ENCODE measurements at places on chromosomes 12 and 14.

GRCh38 chr12:79688376-79689060 is 2.2 kb downstream of the PAWR start:
- no peak for DNase-seq

- peak; percentile 83 for DNase-seq
These were observed 6.2 kb downstream of the MAP3K12 start for GRCh38 chr12:53492830-53493609.

DNA sequence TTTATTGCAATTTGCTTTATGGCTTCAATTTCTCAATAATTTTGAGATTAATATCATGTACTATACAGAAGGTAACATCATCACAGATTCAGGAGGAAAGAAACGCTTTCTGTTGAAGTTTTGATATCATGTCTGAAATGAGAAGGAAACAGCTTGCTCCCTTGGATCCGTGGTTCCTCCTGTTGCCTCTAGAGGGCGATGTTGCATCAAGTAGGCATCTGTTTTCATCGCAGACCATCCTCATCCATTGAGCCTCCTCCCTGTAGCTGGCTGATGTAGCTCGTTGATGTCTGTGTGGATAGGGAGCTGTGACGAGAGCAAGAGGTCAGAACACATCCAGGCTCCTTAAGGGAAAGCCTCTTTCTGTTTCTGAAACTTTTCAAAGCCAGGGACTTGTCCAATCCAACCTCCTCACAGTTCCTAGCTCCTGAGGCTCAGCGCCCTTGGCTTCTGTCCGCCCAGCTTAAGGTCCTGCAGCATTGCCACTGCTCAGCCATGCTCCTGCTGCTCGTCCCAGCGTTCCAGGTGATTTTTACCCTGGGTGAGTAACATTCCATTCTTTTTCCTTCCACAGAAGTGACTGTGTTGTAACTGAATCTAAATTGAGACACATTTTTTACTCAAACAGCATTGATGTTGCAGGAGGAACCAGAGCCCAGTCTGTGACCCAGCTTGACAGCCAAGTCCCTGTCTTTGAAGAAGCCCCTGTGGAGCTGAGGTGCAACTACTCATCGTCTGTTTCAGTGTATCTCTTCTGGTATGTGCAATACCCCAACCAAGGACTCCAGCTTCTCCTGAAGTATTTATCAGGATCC is 304.8 kb upstream of the OR4E1 start:
- no peak for DNase-seq

GRCh38 chr12:31119803-31120211 is 46.1 kb downstream of the DDX11 start:
- DNase-seq: no peak

- no peak for DNase-seq
These were observed 13.9 kb upstream of the LRTM2 start for GRCh38 chr12:1806301-1807086.

DNA sequence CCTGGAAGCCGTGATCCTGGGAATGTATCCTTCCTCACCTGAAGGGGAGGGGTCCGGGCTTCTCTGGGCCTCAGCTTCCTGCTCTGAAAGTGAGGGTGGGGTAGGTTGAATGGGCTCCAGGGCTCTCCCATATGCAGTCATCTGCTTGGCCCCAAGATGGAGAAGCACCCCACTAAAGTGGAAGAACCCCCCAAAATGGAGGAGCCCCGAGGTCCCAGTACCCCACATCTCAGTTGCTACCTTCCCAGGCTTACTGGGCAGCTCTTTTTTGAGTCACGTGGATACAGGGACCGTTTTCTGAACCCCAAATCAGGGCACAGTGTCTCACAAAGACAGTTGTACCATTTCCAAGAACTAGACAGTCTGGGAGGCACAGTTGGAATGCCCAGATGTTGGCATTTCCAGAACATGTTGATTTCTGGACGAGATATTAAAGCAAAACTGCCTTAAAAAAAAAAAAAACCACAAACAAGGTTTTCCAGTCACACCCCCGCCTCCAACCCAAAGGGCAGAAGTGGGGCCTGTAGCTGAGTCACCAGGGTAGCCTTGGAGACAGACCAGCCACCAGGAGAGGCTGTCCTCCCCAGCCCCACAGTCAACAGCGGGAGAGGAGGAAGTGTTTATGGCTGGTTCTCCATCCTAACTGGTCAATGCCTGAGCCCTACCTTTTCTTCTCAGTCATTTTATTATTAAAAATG is 12.1 kb downstream of the VASH1 start:
- DNase-seq: no peak

- no peak for DNase-seq
These were observed 55.3 kb downstream of the DICER1 start for GRCh38 chr14:95101736-95102679.

- no peak for DNase-seq
These were observed 17.2 kb upstream of the AKAP5 start for GRCh38 chr14:64447876-64448670.

DNA sequence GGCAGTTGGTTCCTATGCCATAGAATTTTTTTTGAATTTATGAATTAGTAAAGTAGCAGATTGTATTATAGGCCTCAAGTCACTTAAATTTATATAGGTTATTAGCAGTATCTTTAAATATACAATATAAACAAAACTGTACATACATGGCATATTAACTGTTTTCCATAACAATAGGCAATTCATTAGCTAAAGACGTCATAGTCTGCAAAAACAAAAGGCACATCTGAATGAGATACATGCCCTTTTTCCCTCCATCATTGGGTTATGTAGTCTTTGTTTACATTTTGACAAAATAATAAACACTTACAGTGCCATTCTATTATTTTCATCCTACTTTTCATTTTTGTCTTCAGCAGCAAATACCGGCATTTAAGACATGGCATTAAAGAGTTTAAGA is 1.1 kb upstream of the VCPKMT start:
- DNase-seq: no peak

GRCh38 chr12:9027161-9028059 is 38.1 kb downstream of the KLRG1 start:
- DNase-seq: peak; percentile 45

GRCh38 chr12:132836795-132837331 is 8.2 kb upstream of the GOLGA3 start:
- no peak for DNase-seq
